Astrocyte of the hippocampus (primary cell): ENCODE measurements at places on chromosomes 12 and 14.
A peak's percentile ranks its signal among the peaks of the same experiment; 100 is the strongest.

DNA sequence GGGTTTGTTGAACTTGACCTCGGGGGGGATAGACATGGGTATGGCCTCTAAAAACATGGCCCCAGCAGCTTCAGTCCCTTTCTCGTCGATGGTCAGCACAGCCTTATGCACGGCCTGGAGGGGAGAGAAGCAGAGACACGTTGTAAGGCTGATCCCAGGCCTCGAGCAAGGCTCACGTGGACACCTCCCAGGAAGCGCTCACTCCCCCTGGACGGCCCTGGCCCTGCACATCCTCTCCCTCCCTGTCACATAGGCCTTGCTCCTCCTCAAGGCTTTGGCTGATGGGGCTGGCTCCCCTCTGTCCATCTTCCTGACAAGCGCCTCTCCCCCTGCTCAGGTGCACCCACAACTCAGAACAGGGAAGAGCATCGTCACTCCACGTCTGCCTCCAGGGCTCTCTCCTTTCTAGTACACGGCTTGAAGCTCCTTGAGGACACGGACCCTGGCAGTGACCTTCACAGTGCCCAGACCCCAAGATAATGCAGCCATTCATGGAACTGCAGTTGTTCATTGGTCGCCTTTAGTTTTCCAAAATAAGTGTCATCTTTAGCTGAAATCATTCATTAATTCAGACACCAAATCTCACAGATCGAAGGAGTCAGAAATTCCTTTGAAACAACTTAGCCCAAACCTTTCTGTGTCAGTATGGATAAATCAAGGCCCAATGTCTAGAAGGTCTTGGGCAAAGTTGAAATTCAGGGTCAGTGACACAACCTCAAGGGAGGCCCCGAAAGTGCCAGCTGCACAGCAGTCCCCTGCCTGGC, 9.7 kb downstream of the SERPINA1 start:
- no peak for DNase-seq

DNA sequence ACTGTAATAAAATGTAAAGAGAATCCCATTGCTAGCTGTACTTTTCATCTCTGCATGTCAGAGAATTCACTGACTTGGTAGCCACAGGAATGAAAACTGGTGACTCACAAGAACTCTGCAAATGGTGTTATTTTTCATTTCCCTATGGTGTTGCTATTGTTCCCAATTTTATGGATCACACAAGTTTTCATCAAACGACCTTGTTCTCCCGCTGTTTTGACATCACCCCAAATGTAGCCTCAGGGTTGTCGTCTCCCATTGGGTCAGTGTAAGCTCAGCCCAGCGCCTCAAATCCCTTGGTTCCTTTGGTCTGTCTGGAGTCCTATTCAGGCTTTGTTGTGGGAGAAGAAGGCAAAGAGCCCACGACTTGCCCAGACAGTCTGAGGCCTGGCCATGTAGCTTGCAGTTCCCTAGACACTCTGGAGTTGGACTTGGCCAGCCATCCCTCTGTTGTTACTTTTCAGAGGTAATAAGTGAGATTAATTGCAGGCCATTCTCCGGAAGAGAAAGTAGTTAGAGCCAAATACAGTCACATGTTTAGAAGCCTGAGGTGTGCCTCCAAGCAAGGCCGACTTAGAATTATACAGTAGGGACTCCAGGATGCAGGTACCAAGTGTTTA, 159.2 kb downstream of the TGFB3 start:
- DNase-seq: peak; percentile 89

- no peak for DNase-seq
These were observed 220.4 kb downstream of the ATP23 start for GRCh38 chr12:58161773-58162172.

GRCh38 chr14:75440733-75441477, 13.1 kb downstream of the JDP2 start:
- peak; percentile 76 for DNase-seq

GRCh38 chr12:55624056-55624455, 12.6 kb upstream of the OR10P1 start:
- no peak for DNase-seq

GRCh38 chr12:60391791-60392190, 796.0 kb downstream of the SLC16A7 start:
- no peak for DNase-seq

DNA sequence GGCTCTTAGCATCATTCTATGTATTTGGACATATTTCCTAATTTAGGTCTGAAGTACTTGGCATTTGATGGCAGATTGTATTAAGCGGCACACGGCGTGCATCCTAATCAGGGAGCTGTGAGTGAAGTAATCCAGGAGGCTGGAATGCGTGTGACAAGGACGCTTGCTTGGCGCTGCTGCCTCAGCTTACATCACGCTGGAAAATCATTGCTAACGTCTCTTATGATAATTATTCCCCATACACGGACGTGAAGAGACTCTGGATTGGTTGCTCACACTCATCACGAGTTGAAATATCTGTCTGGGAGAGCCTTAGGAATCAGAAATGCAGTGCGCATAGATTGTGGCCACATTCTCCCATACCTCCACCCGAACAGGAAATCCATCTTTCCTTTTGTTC, 85.3 kb downstream of the FBXW8 start:
- DNase-seq: no peak

DNA sequence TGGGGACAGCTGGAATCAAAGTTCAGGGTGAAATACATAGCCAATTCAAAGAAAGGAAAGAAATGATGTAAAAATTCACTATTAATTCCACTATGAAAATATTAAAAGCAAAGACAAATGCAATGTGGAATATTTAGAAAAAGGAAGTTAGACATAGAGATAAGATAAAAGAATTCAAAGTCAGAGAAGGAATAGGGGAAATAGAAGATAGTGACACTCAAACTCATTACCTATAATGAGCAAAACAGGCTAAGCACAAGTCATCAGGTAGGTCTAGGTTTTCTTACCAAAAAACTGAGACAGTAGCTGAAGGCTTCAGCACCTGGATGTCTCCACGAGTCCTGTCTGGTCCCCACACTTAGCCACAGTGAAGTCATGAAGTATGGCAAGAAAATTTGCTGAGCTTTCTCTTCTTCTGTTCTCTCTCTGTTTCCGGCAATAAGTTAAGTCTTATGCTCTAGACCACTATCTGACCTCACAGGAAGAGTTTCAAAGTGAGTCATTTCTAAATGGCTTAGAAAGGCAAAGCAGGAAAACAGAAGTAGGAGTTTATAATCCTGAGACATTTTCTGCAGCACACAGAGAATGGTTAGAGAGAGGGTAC, at the start of gene C3AR1:
TSS of gene C3AR1 (minus strand) at position 369 of the 604 bp plus-strand sequence. CDS start 6,174 bp downstream, outside the sequence.
- peak; percentile 62 for DNase-seq

GRCh38 chr12:29591140-29592020, 93.9 kb upstream of the OVCH1 start:
- peak; percentile 14 for DNase-seq

GRCh38 chr14:101934601-101935150, 29.7 kb upstream of the DYNC1H1 start:
- DNase-seq: no peak

- DNase-seq: peak; percentile 84
These were observed 863 bp downstream of the DENND5B start for GRCh38 chr12:31589904-31590641.

DNA sequence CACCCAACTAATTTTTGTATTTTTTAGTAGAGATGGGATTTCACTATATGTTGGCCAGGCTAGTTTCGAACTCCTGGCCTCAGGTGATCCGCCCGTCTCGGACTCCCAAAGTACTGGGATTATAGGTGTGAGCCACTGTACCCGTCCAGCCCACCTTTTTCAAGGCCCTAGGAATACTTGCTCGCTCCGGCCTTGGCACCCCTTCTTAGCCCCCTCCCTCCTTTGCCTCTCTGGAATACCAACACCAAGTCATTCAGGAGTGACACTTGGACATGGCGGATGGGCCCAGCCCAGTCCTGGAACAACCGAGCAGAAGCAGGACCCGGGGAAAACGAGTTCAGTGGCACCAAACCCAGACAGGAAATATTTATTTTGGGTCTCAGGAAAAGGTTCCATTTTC, 29.1 kb downstream of the PLEKHG3 start:
- DNase-seq: no peak

DNA sequence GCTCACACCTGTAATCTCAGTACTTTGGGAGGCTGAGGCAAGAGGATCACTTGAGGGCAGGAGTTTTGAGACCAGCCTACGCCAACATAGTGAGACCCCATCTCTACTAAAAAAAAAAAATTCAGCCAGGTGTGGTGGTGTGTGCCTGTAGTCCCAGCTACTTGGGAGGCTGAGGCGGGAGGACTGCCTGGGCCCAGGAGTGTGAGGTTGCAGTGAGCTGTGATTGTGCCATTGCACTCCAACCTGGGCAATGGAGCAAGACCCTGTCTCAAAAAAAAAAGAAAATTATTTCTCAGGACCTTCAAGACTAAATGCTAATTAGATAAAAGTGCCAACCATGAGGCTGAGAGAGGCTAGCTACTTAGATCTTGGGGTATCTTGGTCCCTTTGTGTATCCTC, 23.5 kb downstream of the OTUB2 start:
- DNase-seq: no peak

- DNase-seq: no peak
These were observed 41.5 kb upstream of the FERMT2 start for GRCh38 chr14:52992236-52992870.

GRCh38 chr12:66862356-66862985, 183.6 kb upstream of the GRIP1 start:
- DNase-seq: no peak

GRCh38 chr14:51681411-51681810, 29.7 kb downstream of the FRMD6 start:
- DNase-seq: no peak

- no peak for DNase-seq
These were observed 10.4 kb upstream of the HEATR5A start for GRCh38 chr14:31430634-31431264.

DNA sequence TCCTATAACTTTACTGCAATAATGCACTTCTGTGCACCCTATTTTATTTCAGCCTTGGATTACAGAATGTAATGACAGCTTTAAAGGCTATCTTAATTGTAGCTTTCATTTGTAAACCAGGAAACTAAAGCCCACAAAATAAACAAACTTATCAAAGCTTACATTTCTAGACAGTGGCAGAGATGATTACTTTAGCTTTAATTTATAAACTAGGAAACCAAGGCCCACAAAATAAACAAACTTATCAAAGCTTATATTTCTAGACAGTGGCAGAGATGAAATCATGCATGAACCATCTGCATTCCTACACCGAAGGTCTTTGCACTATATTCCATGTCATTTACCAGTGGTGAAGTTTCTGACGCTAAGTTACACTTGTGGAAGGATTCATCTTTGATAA, 74.4 kb downstream of the PRKD1 start:
- DNase-seq: peak; percentile 16

GRCh38 chr12:28021704-28022103, 49.2 kb upstream of the PTHLH start:
- DNase-seq: no peak

GRCh38 chr12:50151047-50151687, 16.0 kb downstream of the CERS5 start:
- DNase-seq: no peak

- DNase-seq: no peak
These were observed at the start of gene TESPA1 for GRCh38 chr12:54984658-54985376. TSS of gene TESPA1 (minus strand) at chr12:54984762. CDS start at chr12:54974562, 10,200 bp downstream.

- peak; percentile 87 for DNase-seq
These were observed 152.5 kb upstream of the BTG1 start for GRCh38 chr12:92297932-92298696.

DNA sequence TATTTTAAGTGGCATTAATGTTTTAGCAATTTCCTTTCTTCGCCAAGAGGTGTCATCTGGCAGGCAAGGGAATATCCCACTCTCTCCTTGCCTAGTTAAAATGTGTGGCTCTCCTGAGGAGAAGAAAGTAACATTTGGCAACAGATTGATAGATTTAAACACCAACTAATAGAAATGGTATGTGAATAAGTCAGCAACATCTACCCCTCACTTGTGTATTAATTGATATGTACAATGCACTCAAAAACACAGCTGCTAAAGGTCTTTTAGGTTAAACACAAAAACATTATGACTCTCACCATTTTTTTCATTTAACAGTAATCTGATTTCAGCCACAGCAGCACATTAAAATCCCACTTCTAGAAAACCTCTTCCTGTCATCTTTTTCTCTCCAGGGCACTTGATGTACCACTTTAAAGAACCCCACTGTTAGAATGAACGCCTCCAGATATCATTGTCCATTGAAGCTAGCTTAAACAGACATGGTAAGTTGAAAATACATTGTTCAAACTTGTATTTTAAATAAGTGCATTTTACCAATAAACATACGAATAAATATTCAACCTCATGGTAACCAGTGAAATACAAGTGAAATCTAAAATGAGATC, 151.7 kb downstream of the RPAP3 start:
- DNase-seq: peak; percentile 4

- DNase-seq: no peak
These were observed 84.0 kb upstream of the PTPRR start for GRCh38 chr12:71004578-71004977.

DNA sequence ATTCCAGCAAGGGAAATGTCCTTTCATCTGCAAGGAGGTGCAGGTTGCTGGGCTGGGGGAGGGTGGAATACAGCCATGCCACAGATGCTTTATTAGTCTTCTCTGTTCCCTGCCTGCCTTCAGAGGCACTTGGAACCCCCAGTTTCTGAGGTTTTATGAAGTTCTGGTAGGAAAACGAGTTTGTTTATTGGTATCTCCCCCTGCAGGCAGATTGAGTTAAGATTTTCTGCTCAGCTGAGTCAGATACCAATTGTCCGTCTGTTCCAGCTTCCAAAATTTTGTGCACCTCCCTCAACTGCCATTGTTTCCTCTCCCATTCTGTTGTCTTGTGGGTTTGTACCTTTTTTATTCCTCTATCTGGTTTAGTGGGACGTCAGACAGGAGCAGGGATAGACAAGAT, 155.6 kb downstream of the ETV6 start:
- DNase-seq: no peak

DNA sequence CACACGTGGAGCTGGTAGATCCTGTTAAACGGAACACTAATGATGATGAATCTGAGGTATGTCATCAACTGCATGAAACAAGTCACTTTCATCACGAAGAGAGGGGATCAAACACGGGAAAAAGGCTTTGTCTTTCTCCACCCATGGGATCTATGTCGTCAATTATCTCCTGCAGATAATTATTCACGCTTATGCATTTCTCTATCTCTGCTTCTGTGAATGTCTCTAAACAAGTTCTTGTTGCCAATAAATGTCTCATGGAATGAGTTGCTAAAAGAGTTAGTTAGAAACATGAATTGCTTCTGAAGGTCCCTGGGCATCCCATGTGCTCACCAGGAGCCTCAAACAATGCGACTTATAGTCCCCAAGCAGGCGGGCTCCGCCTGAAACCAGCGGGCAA, 1228.2 kb upstream of the TMEM132C start:
- no peak for DNase-seq

DNA sequence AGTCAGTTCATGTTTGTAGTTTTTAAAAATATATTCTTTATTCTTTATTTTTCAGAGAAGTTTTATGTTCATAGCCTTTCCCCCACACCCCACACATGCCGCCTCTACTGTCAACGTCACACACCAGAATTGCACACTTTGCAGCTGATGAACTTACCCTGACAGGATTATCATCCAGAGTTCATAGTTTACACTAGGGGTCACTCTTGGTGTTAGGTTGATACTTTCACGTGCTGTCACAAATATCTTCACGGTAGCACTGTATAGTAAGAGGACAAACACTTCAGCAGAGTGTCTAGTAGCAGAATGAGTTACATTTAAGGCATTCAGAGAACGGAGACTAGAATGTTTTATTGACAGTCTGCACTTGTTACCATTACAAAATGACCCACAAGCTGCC, 5.1 kb downstream of the DPPA3 start:
- peak; percentile 3 for DNase-seq

- DNase-seq: peak; percentile 92
These were observed 18.6 kb downstream of the PPFIBP1 start for GRCh38 chr12:27542628-27543027.

- DNase-seq: no peak
These were observed 41.6 kb downstream of the LRRC74A start for GRCh38 chr14:76867516-76868453.
